ENCODE measurements at places on chromosomes 7 and 10.

GRCh38 chr7:129635300-129636029, 23.9 kb downstream of the NRF1 start:
- peak; percentile 78 for DNase-seq

DNA sequence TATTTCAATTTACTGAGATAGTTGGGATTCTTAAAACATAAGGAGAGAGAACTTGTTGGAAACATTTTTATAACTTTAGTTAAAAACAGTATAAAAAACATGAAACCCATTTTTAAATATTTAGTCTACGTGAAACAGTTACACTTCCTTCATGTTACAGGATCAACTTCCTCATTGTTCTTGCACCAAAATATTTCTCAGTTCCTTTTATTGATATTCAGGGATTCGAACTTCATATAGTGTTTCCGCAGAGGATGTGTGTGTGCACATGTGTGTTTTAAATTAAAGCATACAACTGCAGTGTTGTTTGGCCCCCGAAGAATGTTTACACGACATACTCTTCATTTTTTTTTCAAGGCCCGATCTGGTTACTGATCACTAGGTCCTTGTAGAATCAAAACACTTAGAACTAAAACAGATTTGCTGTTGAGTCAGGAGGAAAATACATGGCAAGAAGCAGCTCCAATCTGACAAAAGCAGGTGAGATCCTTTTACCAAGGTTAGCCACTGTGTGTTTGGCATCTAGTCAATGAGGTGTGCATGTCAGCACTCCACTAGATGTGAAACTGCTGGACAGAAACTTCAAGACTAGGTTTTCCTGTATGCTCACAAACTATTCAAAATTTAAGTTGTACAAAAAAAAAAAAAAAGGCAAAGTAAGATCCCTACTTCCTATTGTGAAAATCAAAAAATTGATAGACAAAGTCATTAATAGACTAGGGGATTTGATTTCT, 60.4 kb downstream of the INSYN2A start:
- DNase-seq, result no peak

GRCh38 chr10:87618566-87619423, 40.9 kb upstream of the PAPSS2 start:
- no peak for DNase-seq

- DNase-seq, result peak; percentile 86
Measured at GRCh38 chr10:17059197-17059688, 70.4 kb downstream of the CUBN start.

DNA sequence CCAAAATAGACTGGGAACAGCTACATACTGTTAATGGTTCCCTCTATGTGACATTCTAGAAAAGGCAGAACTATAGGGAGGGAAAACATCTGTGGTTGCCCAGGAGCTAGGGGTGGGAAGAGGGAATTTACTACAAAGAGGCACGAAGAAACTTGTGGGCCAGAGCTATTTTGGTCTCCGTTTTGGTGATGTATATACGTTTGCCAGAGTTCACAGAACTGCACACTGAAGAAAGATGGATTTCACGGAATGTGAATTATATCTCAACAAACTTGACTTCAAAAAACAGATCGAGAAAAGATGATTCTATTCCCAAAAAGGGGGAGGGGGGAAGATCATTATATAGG, 386 bp upstream of the AS3MT start:
- DNase-seq, result no peak
